Uterus (tissue), 4 donors: ENCODE measurements at places on chromosomes 12 and 14. TPM values are rescaled to one million over a fixed set of nuclear protein-coding genes. Genes with fewer than 3 reads are reported as not detected.

GRCh38 chr12:122860040-122860853 lies 25.0 kb downstream of the HIP1R start:
- DNase-seq = peak; percentile 84
- H3K27ac ChIP-seq = no peak overlapping the region
- no peaks in the 10 kb centered on the region for H3K36me3 ChIP-seq

DNA sequence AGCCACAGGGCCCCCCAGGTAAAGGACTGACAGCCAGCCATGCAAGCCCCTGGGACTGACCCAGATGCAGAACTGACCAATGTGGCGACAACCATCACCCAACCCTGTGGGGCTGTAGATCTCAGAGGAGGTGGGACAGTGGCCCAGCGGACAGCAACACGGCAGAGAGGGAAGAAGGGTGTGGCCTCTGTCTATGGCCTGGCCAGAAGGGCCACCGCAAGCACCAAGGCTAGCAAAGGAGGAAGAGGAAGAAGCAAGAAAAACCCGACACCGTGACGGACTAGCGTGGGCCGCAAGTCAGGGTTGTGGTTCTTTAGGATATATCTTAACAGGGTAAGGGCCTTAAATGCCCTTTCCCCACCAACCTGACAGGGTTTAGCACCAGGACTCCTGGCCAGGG lies 71.2 kb downstream of the ITPK1 start:
- H3K27ac ChIP-seq = peak overlapping the region; percentile 74
- DNase-seq = no peak
- H3K27me3 ChIP-seq = no peaks in the 10 kb centered on the region
- peaks cover 11% of the 10 kb centered on the region for H3K4me1 ChIP-seq

- H3K4me1 ChIP-seq = peaks cover 11% of the 10 kb centered on the region
- DNase-seq = no peak
- H3K4me3 ChIP-seq = no peak overlapping the region
- H3K27ac ChIP-seq = no peak overlapping the region
- H3K27me3 ChIP-seq = no peaks in the 10 kb centered on the region
- no peaks in the 10 kb centered on the region for H3K36me3 ChIP-seq
These were observed 1.8 kb upstream of the FRS2 start for GRCh38 chr12:69468237-69469026.

- H3K4me3 ChIP-seq = no peak overlapping the region
- DNase-seq = no peak
- no peaks in the 10 kb centered on the region for H3K36me3 ChIP-seq
- no peaks in the 10 kb centered on the region for H3K27me3 ChIP-seq
These were observed 1206.0 kb upstream of the FLRT2 start for GRCh38 chr14:84323978-84324377.

The CRIP1 gene
- 64.7 TPM for total RNA-seq

DNA sequence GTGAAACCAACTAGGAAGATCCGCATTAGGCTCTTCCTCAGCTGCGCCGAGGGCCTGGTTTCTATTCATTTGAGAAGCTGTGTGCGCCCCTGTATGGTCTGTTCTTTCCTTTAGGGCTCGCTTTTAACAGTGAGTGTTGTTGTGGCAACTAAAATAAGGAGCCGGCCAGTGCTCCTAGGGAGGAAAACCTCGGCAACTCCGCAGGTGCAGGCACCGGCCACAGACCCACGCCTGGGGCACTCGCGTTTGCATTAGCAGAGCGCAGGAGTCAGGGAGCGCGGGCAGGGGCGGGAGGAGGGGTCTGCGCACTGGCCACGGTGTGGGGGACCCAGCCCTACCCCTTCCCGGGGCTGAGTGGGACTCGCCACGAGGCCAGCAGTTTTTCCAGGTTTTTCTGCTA lies 50.5 kb downstream of the STX2 start:
- H3K27me3 ChIP-seq = no peaks in the 10 kb centered on the region
- H3K4me1 ChIP-seq = no peaks in the 10 kb centered on the region
- H3K27ac ChIP-seq = no peak overlapping the region
- DNase-seq = no peak
- H3K4me3 ChIP-seq = no peak overlapping the region
- H3K36me3 ChIP-seq = no peaks in the 10 kb centered on the region

DNA sequence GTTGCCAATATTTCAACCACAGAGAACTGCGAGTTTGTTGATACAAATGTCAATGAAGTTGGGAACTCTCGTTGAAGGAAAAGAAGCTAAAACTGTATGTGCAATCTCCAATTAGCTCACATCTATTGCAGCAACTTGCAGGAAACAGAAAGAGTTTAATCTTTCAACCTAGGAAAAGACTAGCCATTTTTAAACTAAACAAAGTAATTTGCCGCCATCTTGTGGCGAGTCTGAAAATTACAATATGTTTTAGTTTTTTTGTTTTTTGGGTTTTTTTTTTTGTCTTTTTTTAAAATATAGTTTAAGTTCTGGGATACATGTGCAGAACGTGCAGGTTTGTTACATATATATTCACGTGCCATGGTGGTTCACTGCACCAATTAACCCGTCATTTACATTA lies 131.2 kb upstream of the FOXG1 start:
- no peaks in the 10 kb centered on the region for H3K36me3 ChIP-seq
- H3K27ac ChIP-seq = no peak overlapping the region
- no peaks in the 10 kb centered on the region for H3K27me3 ChIP-seq
- no peaks in the 10 kb centered on the region for H3K4me1 ChIP-seq
- no peak for DNase-seq

DNA sequence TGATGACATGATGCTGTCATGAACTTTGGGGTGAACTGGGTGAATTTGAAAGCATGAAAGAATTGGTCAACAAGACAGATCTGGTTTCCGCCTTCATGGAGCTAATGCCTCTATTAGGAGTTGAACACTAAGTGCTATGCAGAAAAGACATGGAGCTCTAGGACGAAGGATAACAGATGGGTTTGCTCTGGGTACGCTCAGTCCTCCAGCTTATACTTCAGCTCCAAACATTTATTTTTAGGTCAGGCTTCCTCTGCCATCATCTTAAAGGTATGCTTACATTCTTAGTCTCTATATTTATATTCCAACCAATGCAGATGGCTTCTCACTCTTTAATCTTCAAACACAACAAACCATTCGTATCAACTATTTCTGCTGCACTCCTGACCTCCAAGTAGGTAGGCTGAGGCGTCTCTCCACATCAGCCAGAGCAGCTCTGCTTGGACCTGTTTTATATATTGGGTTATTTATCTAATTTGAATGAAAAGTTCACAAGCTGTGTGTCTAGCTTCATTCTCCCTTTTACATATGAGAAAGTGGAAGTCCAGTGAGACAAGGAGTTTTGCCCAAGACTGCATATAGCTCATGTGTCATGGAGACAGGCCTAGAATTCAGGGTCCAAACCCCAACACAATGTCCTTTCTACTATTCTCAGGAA lies 226.3 kb downstream of the SPTSSA start:
- H3K36me3 ChIP-seq = no peaks in the 10 kb centered on the region
- H3K27ac ChIP-seq = no peak overlapping the region
- H3K4me3 ChIP-seq = no peak overlapping the region
- DNase-seq = no peak
- H3K4me1 ChIP-seq = no peaks in the 10 kb centered on the region

GRCh38 chr12:101620762-101621133 lies 26.0 kb downstream of the MYBPC1 start:
- H3K4me1 ChIP-seq = no peaks in the 10 kb centered on the region
- no peak for DNase-seq
- no peaks in the 10 kb centered on the region for H3K36me3 ChIP-seq
- H3K27ac ChIP-seq = no peak overlapping the region
- no peaks in the 10 kb centered on the region for H3K27me3 ChIP-seq

- no peaks in the 10 kb centered on the region for H3K36me3 ChIP-seq
- H3K4me1 ChIP-seq = peaks cover 5% of the 10 kb centered on the region
- no peak for DNase-seq
- peak overlapping the region; percentile 44 for H3K27ac ChIP-seq
These were observed 1009.6 kb downstream of the FLRT2 start for GRCh38 chr14:86539361-86540070.

GRCh38 chr14:48914382-48914781 lies 671.8 kb downstream of the RPS29 start:
- no peak overlapping the region for H3K27ac ChIP-seq
- no peaks in the 10 kb centered on the region for H3K36me3 ChIP-seq
- no peaks in the 10 kb centered on the region for H3K27me3 ChIP-seq
- no peak for DNase-seq

DNA sequence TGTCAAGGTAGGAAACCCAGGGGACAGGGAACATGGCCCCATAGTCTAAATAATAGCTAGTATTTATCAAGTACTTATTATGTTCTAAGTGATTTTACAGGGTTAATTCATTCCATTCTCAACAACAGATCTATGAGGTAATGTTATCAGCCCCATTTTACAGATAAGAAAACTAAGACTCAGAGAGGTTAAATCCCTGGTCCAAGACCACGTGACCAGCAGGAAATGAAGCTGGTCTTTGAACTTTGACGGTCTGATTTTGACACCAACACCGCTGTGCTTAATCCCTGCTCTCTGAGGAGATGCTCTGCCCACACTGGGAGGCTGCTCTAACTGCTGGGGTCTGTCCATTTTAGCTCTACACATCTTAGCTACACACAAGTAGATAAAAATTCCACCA lies 253.5 kb downstream of the SPTSSA start:
- H3K27me3 ChIP-seq = no peaks in the 10 kb centered on the region
- no peak overlapping the region for H3K4me3 ChIP-seq
- no peak overlapping the region for H3K27ac ChIP-seq
- H3K36me3 ChIP-seq = no peaks in the 10 kb centered on the region
- no peaks in the 10 kb centered on the region for H3K4me1 ChIP-seq
- DNase-seq = no peak

DNA sequence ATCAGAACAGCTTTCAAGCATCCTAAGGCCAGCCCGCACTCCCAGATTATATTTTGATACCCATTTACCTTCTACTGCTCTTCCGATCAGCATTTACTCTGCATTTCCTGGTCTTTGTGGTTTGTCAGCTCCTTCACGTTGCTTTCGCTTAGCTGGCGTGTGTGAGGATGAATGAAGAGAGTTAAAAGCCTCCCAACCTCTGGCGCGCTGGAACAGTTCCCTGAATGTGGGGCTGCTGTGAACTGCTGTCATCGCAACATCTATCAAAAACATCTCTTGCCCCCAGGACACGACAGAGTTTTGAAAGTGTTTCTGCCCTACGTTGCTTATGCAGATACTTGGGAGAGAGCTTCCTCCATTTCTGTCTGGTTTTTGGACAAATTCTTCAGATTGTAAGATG lies 129.2 kb downstream of the KCNA5 start:
- no peak overlapping the region for H3K27ac ChIP-seq
- DNase-seq = no peak
- H3K36me3 ChIP-seq = no peaks in the 10 kb centered on the region
- H3K4me3 ChIP-seq = no peak overlapping the region
- H3K27me3 ChIP-seq = no peaks in the 10 kb centered on the region
- no peaks in the 10 kb centered on the region for H3K4me1 ChIP-seq

- H3K27me3 ChIP-seq = no peaks in the 10 kb centered on the region
- no peaks in the 10 kb centered on the region for H3K4me1 ChIP-seq
- no peak for DNase-seq
These were observed 23.9 kb downstream of the SERPINA10 start for GRCh38 chr14:94269156-94269555.

The FBXO34 gene
- total RNA-seq = 47.4 TPM

DNA sequence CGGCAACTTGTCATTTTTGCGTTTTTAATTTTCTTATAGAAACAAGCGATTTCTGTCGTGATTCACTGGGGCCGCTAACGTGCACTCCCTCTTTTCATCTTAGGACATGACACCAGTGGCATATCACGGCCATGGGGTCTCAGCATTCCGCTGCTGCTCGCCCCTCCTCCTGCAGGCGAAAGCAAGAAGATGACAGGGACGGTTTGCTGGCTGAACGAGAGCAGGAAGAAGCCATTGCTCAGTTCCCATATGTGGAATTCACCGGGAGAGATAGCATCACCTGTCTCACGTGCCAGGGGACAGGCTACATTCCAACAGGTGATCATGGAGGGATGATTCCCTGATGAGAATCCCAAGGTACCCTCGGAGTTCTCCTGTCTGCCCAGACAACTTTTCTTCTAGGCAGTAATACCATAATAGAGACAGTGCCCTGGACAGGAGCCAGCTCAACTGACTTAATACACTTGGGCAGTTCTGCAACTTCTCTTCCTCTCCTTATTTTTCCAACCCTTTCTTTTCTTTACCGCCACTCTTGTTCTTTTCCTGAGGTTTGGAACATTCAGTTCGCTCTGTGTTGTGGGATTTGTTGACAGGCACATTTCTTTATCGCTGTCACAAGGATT lies 821 bp downstream of the TMEM106C start:
- peak overlapping the region; percentile 83 for H3K4me3 ChIP-seq
- H3K4me1 ChIP-seq = no peaks in the 10 kb centered on the region

DNA sequence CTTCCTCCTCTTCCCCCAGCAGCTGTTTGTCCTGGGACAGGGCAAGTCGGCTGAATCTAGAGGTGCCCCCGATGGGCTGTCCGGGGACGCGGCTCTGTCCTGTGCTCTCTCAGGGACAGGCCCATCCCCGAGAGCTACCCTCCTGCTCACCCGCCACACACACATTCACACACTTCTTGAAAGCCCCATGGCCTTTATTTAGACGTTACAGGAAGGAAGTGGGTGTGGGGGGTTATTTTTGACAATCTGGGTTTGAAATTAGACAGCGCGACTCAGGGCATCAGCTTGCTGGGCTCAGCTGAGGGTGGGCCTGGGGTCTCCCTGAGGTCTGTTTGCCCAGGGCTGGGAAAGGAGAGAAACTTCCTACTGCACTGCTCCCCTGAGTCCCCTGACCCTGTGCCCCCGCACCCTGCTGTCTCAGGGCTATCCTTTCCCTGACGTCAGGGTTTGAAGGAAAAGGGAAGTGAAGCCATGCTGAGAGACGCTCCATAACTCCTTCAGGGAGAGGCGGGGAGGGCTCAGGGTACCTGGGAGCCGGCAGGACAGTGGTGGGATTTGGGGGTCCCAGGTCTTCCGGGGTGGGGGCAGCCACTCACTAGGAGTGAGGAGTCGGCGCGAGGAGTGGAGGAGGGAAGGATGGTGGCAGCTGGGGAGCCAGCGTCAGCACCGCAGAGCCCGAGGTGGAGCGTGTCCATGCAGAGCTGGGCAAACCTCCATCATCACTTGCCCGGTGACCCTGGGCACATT lies 8.1 kb downstream of the PTPN6 start:
- H3K36me3 ChIP-seq = no peaks in the 10 kb centered on the region
- no peak overlapping the region for H3K4me3 ChIP-seq
- no peaks in the 10 kb centered on the region for H3K27me3 ChIP-seq
- DNase-seq = no peak
- peaks cover 3% of the 10 kb centered on the region for H3K4me1 ChIP-seq

- H3K27ac ChIP-seq = no peak overlapping the region
- H3K4me1 ChIP-seq = no peaks in the 10 kb centered on the region
- no peaks in the 10 kb centered on the region for H3K36me3 ChIP-seq
- no peak overlapping the region for H3K4me3 ChIP-seq
These were observed 10.7 kb downstream of the GPR19 start for GRCh38 chr12:12685305-12685704.

The CIDEB gene
- 9.7 TPM for total RNA-seq

DNA sequence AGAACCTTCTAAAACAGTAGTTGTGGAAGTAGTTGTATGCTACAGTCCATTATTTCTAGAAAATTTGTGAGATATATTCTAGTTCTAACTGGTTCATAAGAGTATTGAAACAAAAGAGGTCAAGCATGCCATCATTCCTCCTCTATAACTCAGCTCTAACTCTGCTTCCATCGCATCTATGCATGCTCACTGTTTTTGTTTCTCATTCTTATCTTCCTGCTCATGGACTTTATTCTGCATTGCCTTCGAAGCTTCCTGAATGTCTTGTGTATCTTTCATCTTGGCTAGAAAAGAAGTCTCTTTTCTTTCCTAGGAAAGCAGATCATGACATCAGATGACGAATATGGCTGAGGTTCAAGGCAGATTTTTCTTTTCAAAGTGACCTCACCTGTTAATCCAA lies 402 bp downstream of the LMNTD1 start:
- no peaks in the 10 kb centered on the region for H3K36me3 ChIP-seq
- H3K27ac ChIP-seq = no peak overlapping the region
- H3K4me1 ChIP-seq = no peaks in the 10 kb centered on the region
- no peaks in the 10 kb centered on the region for H3K27me3 ChIP-seq
